ENCODE measurements at places on chromosomes 7 and 10.

DNA sequence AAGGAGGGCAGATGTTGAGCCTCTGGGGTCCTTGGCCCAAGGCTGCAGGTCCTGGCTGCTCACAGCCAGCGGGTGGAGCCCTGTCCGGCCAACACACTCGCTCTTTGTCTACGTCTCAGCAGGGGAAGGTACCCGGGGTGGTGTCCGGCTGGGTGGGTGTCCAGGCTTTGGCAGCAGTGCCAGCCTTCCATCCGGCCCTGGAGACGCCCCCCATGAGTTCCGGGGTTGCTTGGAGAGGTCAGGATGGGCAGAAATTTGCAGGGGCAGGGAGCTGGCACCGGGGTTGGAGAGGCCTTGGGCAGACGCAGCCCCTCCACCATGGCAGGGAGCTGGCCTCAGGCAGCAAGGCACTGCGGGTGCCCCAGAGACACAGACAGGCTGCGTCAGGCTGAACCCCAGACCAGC lies 42.2 kb upstream of the ELN start:
- no peak for DNase-seq

- no peak for DNase-seq
Measured at GRCh38 chr7:6262221-6262620, 10.2 kb downstream of the CYTH3 start.

DNA sequence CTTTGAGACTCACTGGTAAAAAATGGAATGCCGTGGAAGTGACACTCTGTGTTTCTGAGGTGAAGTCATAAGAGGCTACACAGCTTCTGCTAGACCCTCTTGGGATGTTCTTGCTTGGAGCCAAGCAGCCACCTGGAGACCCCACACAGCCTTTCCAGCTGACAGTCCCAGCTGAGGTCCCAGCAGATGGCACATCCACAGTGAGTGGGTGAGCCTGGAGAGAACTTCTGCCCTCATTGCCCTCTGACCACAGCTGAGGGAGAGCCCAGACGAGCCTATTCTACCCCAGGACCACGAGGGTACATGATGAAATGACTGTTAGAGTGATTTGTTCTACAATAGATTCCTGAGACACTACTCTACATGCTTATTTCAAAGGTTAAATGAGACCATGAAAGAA lies 44.3 kb downstream of the CXCL12 start:
- no peak for DNase-seq

DNA sequence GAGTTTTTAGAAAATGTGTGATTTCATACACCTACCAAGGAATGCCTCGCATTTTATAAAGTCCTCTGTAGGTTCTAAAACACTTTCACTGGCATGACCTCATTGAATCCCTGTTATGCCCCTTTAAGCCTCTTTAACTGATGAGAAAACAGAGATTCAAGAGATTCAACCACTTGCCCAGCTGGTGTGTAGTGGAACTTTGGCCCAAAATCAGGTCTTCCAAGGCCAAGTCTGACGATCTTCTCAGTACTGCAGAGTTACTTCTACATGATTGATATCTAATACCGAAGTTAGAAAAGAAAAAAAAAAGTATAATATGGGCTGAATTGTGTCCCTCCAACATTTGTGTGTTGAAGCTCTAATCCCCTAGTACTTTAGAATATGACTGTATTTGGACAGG lies 202.0 kb downstream of the WDR11 start:
- DNase-seq = no peak

DNA sequence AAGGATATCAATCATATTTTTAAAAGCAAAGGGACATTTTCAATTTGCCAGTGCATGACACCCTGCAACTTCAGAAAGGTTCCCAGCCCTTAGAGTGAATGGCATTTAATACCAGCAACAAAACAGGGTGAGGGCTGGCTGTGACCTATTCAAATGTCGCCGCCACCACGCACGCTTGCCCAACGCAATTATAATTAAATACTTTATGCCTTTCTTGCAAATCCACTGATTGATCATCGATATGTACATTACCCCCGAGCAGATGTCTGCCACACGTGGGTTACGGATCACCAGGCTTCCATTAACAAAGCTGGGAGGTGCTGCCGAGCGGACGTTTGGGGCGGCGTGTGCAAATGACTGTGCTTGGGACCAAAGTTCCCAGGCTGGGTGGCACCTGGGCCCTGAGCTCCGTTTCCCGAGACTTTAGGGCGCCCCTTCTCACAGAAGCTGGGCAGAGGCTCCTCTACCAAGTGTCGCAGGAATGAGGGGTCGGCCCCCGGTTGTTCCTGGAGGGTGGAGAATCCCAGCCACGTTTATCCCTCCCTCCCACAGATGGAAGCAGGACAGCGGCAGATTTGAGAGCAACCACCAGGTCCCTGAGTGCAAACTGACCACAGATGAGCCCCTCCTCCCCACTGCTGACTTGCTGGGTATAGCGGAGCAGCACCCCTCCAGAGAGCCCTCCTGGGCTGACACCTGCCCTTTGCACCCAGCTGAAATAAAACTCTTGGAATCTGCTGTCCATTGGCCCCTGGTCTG lies 3.9 kb downstream of the FOXL3 start:
- peak; percentile 38 for DNase-seq

GRCh38 chr7:111137296-111138192 lies 46.6 kb downstream of the LRRN3 start:
- DNase-seq = no peak

DNA sequence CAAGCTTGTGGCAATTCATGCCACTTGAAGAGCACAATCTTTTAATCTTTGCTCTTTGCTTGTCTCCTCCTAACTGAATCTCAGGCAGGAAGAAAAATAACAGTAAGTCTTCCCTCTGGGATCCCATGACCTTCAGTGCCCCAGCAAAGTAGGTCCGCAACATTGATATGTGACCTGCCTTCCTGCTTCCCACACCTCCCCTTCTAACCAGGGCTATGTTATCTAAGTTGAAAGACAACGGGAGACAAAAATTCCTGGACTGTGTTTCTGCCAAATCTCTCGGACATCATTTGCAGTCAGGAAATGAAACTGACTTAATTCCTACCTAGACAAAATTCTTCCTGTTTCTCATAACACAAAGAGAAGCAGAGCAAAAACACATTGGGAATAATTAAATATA lies 53.8 kb downstream of the C10orf90 start:
- DNase-seq = no peak

DNA sequence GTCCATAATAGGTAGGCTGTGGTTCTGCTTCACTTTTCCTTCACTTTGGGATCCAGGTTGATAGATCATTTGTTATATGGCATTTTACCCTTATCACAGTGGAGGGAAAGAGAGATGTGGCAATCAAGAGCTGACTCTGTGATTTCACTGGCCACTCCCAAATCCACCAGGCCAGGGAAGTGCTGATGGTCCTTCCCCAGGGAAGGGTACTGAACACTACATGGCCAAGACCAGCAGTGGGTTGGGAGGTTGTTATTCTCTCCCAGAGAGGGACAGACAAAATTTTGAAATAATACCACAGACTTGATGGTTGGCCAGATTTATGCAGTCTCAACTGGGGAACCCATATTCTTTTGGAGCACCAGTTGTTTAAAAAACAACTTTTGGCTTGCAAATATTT lies 102.5 kb downstream of the SND1 start:
- DNase-seq = no peak

- DNase-seq = no peak
Measured at GRCh38 chr7:146096994-146097393, 19.6 kb upstream of the CNTNAP2 start.

DNA sequence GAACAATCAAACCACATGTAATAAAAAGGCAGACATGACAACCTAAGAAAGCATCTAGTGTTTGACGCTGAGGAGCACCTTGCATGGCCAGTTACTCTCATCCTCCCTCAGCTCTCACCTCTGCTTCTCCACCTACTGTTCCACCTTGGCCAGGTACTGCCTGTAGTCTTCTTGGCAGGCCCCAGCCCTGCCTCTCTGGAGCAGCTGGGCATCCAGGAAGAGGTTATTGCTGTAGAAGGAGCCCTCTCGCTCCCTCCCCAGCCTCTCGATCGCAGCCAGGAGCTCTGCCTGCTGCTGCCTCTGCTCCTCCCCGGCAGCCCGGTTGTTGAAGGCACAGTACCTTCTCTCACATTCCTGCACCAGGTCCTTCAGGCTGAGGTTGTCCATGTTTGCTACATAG lies 9.7 kb downstream of the GIMAP5 start:
- DNase-seq = no peak

All from sciatic nerve (tissue), 2 donors.